Liver (tissue), 10 donors: ENCODE measurements at places on chromosomes 6 and 20.

DNA sequence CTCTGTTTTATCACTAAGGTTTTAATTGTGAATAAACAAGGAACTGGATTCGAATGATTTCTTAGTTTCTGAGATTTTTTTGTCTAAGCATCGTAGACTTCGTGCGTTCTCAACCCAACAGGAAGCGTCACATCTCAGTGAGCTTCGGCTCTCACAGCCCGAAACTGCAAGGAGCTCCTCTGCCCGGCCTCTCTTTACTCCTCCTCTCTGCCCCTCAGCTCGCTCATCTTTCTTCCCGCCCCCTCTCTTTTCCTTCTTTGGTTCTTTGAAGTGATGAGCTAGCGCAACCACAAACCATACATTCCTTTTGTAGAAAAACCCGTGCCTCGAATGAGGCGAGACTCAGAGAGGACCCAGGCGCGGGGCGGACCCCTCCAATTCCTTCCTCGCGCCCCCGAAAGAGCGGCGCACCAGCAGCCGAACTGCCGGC lies 480 bp upstream of the NT5E start:
- DNase-seq, result no peak

GRCh38 chr20:33671573-33672288 lies 2.5 kb downstream of the NECAB3 start:
- DNase-seq, result no peak

DNA sequence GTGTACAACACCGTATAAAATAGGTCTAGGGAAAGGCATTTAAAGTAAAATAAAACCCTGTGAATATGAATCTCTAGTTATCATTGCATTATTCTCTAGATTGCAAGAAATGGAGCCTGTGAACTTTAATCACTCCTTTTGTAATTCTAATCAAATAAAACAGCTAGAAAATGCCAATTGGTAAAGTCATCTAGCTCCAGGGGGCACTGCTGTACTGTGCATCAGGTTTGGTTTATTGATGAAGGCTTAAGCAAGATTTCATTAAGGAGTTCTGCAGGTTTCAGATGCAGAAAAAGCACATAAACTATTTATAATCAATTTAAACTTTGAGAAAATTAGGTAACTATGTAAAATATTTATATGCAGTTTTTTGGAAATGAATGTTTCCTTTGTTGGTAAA lies 645.0 kb downstream of the PHF3 start:
- no peak for DNase-seq

DNA sequence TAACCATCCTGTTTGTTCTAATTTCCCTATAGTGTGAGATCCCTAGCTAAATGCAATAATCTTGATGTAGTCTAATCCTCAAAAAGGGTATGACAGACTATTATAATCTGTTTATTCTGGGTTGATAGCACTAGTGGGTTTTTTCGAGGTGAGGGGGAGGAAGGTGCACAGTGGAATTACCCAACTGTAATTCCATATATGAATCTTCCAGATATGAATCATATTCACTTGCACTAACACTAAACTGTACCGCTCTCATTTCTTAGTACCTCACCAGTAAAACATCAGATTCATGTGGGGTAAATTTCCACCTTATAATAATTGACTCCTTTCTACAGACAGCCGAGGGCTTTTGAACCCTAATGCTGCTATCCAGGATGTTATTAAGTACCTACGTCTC lies 16.5 kb downstream of the NCOA7 start:
- no peak for DNase-seq

DNA sequence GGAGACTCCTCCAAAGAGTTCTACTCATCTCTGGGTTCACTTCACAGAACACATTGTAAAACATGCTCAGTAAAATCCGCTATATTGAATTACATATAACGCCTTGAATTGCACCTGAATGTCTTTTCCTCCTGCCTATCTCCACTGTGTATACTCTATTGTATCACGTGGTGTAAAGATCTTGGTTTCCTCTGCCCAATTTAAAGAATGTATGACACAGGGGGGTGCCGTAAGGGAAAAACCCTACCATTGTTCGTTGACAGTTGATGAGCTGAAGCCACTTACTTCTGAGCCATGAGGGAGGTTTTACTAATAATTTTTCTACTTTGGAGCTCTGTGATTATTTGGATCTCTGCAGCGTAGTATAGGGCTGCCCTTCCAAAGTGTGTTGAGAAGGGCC lies 6.0 kb downstream of the ASF1A start:
- no peak for DNase-seq
